ENCODE measurements at places on chromosomes 4 and X. TPM values are rescaled to one million over a fixed set of nuclear protein-coding genes. Genes with fewer than 3 reads are reported as not detected.

The SOWAHD gene
- not detected for total RNA-seq

The RS1 gene
- total RNA-seq: not detected

The RBMX2 gene
- 25.5 TPM for total RNA-seq

The JCHAIN gene
- not detected for total RNA-seq

The SHISA3 gene
- total RNA-seq: 17.2 TPM

The LRAT gene
- not detected for total RNA-seq

The GRPR gene
- under 0.01 TPM for total RNA-seq

The C4orf51 gene
- 0.07 TPM for total RNA-seq

The TEC gene
- 0.81 TPM for total RNA-seq

The RHOH gene
- not detected for total RNA-seq

DNA sequence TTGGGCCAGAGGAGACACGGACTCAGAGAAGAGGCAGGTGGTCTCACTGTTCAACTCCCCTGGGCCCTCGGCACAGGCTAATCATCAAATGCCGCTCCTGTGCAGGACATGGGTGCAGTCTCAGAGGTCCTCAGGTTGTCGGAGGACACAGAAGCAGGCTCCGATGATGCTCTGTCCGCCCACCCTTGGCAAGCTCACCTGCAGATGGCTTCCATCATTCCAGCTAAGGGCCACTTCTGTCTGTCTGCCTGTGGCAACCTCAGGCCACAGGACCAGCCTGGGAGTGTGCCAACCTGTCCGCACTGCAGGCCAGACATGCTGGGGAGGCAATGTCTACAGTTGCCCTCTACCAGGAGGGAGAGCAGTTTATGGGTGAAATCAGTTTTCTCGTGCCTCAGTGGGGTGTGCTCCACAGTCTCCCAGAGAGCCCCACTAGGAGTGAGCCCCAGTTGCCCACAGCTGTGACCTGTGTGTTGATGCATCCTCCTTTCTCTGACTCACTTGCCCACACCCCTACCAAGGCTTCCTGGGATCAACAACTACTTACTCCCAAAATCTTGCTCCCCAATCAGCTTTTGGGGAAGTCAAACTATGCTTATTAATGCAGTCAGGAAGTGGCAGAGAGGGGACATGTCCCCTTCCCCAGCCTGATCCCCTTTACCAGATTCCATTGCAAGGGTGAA, 55.9 kb downstream of the HTRA3 start:
- DNase-seq: no peak

GRCh38 chr4:109511414-109511813, 48.6 kb upstream of the MCUB start:
- DNase-seq: no peak

GRCh38 chrX:106932492-106932923, 12.3 kb downstream of the CLDN2 start:
- DNase-seq: no peak

GRCh38 chr4:4455210-4455865, 68.4 kb downstream of the NSG1 start:
- no peak for DNase-seq

DNA sequence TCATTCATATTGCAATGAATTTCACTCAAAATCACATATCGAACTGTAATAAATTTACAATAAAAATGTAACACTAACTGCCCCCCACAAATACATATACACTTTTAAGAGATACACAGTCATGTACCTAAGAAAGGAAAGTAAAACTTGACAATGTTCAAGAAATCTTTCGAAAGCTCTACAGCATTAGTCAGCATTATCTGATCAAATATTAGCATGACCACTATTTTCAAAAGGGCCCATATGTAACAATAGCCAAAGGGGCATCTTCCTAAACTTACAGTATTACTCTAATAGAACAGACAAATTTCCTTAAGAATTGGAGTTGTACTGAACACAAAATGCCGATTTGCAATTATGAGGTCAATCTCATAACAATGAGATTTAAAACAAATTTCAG, 51.8 kb downstream of the STX18 start:
- no peak for DNase-seq

- DNase-seq: no peak
Observed at GRCh38 chrX:86148024-86148511, at the start of gene DACH2. DACH2 (plus strand) TSS chrX:86148451.

- DNase-seq: no peak
Observed at GRCh38 chr4:40308528-40309122, 26.5 kb upstream of the CHRNA9 start.

GRCh38 chr4:98612318-98613250, 45.8 kb downstream of the TSPAN5 start:
- DNase-seq: no peak

DNA sequence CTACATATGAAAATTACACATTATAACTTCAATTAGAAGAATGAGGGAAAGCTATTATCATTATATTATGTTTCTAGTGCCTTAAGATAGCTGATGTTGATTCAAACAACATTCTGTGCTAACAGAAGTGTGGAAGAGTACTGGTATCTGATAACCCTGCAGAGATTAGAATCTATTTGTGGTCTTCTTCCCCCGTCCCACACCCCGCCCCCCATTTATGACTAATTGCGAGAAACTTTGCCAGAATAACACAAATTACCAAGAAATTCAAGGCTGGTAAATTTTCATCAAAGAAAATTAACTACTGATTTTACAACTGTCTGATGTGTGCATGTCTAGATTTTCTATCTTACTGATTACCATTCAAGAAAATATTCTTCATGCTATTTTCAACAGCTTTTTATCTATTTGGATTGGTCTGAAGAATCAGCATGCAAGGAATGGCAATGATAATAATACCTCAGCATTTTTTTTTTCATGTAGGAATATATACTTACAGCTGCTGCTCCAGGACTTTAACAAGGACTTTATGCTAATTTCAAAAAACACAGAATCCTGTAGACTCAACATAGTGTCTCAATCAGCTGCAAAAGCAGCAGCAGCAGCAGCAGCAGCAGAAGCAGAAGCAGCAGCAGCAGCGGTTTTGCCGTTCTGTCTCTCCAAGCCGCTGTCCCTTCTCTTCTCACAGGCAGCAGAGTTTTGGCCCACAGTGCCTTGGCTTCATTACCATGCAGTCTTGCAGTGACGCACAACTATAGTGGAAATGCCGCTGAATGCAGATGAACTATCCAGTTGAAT, 126.7 kb downstream of the FRYL start:
- no peak for DNase-seq

DNA sequence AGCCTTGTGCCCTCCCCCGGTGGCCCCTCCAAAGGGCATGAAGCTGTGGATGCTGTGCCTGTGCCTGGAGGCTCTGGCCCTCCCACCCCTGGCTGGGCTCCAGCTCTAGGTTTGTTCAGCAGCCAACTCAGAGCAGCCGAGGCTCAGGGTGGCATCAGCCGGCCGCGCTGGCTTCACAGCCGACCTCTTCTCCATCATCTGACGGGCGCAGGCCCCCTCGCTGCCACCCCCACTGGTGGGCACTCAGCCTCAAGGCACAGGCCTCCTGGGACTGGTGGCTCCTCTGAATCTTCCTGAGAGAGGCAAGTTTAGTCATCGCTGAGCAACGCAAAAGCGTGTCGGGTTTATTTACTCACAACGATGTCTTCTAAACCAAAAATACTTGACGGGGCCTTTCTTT, 46.0 kb downstream of the PCGF3 start:
- DNase-seq: no peak

DNA sequence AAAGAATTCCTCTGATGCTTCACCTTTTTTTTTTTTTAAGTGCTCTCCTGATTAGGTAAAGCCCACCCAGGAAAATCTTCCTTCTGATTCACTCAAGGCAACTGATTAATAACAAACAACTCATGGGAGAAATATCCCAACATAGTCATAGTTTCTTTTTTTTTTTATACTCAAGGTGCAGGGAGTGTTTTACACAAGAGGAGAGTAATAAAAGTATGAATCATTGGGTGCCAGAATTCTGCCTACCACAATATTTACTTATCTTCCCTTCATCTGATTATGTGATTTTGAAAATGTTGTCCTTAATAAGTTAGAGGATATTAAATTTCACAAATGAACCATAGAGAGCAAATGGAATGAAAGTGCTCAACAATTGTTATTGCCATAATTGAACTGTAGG, 329.9 kb downstream of the TECRL start:
- no peak for DNase-seq

GRCh38 chrX:41516999-41517765, 70.0 kb downstream of the NYX start:
- DNase-seq: no peak

DNA sequence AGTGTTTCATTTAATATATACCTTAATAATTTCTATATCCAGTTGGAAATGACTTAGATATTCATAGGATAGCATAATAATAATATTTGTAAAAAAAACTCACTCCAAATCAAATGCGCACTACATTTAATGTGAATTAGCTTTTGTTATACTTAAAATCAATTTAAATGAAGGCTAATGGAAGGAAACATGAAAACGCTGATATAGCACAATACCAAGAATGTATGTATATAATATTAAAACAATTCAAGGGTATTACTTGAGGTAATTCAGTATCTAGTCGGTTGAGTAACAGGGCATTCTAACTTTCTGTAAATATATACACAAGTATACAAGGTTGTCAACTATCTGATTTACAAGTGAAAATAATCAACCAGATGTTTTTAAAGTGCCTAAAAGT, 307.1 kb upstream of the TEX13C start:
- DNase-seq: no peak

- peak; percentile 60 for DNase-seq
Observed at GRCh38 chr4:122798101-122798500, 28.5 kb upstream of the FGF2 start.

- DNase-seq: no peak
Observed at GRCh38 chr4:74282926-74283325, 25.3 kb upstream of the EPGN start.

DNA sequence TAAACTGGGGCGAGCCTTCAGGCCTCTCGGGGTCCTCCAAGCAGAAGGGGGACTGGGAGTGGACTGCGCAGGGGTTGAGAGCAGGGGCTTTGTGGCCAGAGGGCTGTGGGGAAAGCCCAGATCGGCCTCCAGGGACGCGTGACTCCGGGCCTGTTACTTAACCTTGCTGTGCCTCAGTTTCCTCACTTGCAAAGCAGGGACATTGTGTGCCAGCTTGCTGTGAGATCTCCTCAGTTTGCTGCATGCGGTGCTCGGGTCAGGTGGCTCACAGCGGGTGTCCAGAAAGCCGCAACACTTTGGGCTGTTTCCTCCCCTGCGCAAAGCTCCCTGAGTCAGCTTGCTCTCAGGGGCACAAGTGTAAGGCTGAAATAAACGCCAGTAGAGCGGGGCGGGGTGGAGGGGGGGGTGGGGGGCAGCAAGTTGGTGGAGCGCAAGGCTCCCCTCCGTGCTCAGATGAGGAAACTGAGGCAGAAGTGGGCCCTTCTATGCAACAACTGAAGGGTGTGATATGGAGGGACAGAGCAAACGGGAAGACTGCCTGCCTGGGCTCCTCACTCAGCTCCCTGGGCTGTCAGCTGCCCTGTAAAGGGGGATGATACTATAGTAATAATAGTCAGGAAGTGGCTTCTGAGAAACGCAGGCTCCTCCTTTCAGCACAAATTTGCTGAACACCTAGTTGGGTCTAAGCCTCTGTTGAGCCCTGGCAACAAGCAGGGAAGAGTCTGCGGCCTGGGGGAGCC, 101.0 kb downstream of the HMX1 start:
- DNase-seq: no peak

GRCh38 chr4:3605491-3605890, 73.3 kb upstream of the LRPAP1 start:
- DNase-seq: no peak

- no peak for DNase-seq
Observed at GRCh38 chrX:38268011-38268410, 47.3 kb upstream of the SRPX start.

DNA sequence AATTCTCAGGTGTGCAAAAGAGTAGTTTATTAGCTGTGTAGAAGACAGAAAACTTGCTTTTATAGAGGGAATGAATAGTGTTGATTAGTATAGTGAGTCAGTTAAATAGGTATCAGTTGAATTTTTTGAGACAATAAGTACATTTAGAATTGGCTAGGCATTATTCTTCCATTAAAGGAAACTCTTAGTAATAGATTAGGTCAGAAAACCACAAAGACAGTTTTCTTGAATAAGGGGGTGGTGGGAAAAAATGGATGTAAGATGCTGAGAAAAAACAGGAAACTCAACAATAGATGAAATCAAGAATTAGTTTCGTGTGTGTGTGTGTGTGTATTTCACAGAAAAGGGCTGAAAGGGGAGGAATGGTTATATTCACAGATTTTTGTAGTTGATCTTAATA, 16.8 kb downstream of the CD38 start:
- peak; percentile 24 for DNase-seq

DNA sequence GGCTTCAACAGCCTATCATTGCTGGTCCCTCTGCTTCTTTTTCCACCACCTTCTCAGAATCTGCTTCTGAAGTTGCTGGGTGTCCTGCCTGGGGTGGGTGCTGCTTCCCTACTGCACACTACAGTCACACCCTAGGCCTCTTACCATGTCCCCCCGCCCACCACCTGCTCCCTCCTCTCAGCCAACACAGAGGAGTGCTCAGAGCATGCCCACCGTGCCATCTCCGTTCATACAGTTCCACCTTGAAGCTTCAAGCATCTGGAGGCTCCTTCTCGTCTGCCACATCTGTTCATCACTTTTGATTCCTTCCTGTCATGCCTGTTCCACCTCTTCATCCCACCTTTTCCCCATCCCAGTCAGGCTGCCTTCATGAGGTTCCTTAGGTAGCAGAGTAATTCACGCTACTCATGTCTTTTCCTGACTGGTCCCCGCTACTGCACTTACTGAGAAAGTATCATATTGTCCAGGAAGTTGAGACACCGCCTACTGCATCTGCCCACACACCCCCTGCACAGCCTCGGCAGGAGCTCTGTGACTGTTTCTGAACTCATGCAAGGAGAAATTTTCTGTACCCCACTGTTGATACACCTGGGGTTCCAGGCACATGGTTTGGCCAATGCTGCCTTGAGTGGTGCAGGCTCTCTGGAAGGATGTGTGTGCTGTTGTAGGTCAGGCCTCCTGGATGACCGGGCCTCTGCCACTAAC, 39.5 kb downstream of the HADH start:
- DNase-seq: no peak

- DNase-seq: no peak
Observed at GRCh38 chr4:15525080-15525479, 55.4 kb downstream of the CC2D2A start.

GRCh38 chrX:81229229-81229628, 27.3 kb downstream of the SH3BGRL start:
- no peak for DNase-seq

DNA sequence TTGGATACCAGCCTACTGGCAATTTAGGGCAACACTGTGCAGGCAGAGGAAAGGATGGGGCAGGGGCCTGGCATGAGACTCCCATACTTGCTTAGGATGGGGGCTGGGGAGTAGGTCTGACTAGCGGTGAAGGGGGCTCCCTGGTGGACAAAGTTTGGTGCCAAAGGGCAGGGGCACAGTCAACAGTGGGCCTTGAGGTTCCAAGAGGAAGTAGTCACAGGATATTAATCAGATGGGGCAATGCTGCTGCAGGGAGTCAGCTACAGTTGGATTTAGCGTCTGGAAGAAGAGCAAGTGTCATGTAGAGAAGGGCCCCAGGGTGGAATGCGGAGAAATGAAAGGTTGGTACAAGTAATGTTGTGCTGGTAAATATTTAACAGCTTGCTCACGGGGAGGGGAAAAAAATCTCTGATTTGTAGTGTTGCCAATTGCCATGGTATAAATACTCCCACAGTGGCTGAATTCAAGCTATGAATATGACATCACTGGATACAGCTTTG, 139.4 kb downstream of the PJA1 start:
- no peak for DNase-seq

- DNase-seq: no peak
Observed at GRCh38 chr4:94453391-94453963, 1.7 kb downstream of the PDLIM5 start.
